ENCODE measurements at places on chromosomes 1 and 21.

- DNase-seq = no peak
Observed at GRCh38 chr1:92443893-92444292, 42.8 kb downstream of the GFI1 start.

GRCh38 chr1:180527101-180527669 lies 24.8 kb upstream of the ACBD6 start:
- no peak for DNase-seq

- DNase-seq = no peak
Observed at GRCh38 chr1:197980457-197980856, 63.3 kb downstream of the LHX9 start.

DNA sequence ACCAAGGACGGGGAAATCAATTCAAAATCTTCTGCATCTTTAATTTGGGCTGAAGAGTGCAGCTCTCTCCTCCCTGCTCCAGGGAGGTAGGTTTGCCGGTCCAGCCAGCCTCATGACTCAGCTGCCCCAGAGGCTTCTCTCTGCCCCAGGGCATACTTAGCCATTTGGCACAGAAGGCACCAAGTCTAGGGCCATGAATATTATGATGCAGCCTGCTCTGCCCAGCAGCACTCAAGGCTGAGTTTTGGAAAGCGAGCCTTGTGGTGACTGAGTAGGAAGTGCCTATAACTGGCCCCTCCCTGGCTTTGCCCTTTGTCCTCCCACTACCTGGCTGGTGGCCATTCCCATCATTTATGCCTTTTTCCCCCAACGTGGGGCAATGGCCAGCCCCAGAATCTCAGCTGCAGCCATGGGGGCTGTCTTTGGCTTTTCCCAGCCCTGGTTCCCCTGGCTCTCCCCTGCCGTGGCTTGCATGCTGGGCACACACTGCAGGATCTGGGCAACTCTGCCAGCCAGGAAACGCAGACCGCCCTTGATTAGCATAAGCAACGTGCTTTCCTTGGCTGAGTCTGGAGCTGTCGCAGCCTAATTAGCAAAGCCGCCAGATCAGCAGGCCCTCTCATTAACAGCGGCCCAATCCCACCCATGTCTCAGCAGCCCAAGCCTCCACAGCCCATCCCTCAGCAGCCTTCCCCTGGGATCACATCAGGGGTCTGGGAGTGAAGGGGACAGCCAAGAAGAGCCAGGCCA lies 258.6 kb upstream of the TMEM51 start:
- DNase-seq = peak; percentile 14

DNA sequence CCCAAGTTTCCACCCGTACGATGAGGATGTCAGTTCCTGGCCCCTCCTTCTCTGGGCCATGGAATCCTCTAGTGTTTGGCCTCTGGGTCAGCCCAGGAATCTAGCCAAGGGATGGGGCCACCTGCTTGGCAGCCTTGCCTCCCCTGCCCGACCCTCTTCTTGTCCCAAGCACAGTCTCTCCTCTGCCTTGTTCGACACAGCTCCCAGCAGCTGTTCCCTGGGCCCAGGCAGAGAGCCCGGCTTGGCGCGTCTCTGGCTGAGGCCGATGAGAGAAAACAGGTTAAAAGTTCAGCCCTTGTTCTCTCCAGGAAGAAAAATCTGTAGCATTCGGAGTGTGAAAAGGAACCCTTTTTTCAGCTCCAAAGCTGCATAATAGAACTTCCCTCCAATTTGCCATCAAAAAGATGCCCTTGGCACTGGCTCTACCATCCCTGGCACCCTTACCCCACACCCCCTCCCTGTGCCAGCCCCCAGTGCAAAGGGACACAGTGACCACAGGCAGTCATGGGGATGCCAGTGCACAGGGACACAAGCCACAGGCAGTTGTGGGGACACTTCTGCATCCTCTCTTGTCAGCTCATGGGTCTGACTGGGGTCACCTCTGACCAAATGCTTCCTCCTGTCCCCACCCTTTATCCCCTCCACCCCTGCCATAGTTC lies 68.4 kb downstream of the EPHB2 start:
- DNase-seq = no peak

GRCh38 chr1:168137515-168137821 lies 738 bp upstream of the GPR161 start:
- peak; percentile 46 for DNase-seq

GRCh38 chr1:216805953-216806352 lies 82.7 kb upstream of the ESRRG start:
- no peak for DNase-seq

DNA sequence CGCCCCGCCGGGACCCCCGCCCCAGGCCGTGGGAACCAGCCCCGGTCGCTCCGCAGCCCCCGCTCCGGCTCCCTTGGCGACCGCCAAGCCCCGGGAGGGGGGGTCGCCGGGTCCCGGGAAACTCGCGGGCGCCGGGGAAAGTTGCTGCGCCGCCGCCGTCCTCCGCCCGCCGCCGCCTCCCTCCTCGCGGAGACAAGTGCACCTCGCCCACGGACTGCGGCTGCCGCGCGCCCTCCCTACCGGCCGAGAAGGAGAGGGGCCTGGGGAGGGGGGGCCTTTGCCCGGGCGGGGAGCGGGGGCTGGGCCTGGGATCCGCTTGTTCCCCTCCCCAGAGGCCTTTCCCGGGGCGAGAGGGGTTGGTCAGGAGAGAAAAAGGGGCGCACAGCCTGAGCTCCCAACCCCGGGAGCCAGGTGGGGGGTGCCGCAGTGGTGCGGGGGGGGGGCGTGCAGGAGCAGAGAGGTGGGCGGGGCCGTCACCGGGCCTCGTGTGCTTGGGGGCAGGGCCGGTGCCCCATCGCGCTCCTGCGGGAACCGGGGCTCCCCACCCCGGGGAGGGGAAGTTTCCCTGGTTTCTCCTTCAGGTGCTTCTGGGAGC lies 592 bp downstream of the AGRN start:
- peak; percentile 19 for DNase-seq

- DNase-seq = no peak
Observed at GRCh38 chr1:77948841-77949424, 29.9 kb downstream of the FUBP1 start.

DNA sequence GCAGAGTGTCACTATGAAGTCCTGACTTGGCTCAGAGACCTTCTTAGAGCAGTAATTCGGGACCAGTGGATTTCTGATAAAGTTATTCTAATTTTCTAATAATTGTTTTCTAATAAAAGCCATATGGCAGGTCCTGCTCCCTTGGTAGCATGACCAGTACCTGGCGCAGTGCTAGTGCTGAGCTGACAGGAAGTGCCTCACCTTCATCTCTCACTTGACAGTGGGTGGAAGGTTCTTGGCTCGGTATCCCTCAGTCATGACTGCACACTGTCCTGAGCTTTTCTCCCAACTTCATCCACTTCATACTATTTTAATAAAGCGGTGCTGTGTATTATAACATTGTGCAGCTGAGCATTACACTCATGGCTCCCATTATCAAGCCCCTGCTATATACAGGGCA lies 14.1 kb downstream of the VANGL1 start:
- DNase-seq = no peak

DNA sequence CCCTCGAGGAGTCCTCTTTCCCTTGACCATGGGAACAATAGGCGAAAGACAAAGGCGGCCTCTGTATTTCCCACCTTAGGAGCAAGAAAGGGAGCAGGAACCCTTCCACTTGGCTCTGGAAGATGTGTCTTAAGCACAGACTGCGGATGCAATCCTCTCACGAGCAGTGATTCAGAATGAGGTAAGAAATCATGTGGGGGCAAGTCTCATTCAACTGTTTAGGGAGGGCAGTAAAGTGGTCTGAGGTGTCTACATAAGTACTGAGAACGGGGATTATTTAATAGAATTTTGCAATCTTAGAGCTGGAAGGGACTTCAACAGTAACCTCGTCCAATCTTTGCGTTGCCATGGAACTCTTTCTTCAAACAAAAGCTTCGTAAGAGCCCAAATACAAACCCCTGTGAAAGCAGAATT lies 1.6 kb upstream of the DYRK3 start:
- no peak for DNase-seq

DNA sequence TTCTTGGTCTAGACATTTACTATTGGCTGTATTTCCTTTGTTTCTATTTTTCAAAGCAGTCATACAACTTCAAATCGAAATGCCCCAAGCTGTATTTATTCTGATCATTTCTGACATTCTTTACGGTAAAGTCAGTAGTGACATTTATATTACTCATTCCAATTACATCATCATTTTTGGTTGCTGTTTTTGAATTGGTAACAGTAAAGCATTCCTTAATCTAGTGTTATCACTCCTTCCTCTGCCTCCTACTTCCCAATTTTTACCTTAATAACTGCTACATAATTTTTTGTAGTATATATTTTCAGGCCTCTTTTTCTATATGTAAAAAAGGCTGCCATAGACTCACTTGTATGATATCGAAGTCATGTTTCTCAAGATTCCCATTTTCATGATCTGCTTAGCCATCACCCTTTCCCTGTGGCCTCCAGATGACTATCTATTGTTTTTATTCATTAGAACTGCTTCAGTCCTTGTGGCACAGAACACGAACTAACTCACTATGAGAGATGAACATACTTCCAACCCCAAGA lies 167.2 kb downstream of the RUNX1 start:
- DNase-seq = peak; percentile 76

- DNase-seq = peak; percentile 54
Observed at GRCh38 chr1:160400223-160400645, at the start of gene VANGL2. TSS of gene VANGL2 (plus strand) at chr1:160400564. CDS start at chr1:160415838, 15,274 bp downstream.

DNA sequence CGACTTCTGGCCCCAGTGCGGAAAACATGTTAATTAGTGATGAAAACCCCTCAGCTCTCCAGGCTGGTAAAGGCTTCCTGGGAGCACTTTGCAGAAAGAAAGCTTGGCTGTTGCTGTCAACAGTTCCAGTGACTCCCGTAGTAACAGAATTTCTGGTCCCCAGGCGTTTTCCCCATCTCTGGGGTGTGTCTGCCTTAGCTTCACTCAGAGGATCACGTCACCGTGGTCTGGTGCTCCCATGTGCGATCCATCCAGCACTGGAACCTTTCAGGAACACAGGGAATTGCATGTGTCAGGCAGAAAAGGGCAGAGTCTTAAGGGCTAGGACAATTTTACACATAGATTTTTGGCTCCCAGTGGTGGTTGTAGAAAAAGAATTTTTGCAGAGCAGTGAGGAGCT lies 470.4 kb upstream of the USP24 start:
- DNase-seq = no peak

GRCh38 chr1:56516539-56517252 lies 62.7 kb downstream of the PLPP3 start:
- peak; percentile 34 for DNase-seq

DNA sequence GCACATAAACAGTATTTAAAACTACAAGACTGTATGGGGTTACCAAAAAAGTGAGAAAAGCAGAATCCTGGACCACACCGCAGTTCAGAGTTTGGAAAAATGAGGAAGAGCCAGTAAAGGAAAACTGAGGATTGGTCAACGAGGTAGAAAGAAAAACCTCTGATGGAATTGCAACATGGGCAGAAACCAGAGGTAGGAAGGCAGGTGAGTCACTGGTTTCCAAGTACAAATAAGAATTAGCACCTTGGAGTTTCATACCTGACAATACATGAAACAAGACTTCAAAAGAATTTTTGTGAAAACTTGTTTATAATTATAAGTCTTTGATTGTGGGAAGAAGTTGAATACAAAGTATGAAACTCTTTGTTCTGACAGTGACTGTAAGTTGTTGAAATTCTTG lies 533.7 kb upstream of the DAB1 start:
- no peak for DNase-seq

DNA sequence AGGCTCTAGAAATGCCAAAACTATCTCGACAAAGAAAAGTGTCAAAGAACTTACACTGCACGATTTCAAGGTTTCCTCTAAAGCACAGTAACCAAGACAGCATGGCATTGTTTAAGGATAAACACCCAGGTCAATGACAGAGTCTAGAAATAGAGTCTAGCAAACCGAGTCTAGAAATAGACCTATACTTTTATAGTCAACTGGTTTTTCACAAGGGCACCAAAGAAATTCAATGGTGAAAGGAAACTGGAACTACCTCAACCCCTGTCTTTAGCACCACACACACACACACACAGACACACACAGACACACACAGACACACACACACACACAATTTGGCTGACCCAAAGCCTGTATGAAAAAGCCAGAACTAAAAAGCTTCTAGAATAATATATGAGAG lies 67.1 kb upstream of the PGBD5 start:
- DNase-seq = no peak

DNA sequence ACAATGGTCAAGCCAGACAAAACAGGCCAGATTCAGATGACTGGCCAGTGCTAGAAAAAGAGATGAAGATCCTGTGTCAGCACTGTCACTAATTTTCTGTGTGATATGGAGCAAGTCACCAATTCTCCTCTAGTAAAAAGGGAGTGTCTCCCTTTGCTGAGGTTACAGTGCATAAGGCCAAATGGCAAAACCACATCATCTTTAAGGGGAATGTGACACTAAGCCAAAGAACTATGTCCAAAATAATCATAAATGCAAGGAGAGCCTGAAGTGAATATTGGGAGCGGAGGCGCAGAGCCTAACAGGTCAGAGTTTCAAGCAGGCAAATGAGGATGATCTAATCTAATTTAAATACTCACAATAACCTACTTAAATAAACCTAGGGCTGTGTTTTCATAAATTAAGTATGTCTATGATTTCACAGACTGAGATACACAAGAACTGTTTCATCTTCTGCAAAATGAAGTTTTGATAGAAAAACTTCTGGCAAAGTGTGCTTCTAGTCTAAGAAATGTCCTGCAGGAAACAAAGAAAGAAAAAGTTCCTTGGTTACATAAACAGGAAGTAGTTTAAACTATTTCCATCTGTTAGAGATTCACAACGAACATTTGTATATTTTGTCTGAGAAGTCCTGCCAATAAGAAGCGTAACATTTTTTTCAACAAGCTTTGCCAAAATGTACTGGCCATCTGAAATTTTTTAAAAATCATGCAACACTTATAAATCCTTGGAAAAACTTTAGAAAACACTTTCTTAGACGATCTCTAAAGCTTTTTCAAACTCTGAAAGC lies 290.2 kb downstream of the LRRC40 start:
- DNase-seq = no peak

DNA sequence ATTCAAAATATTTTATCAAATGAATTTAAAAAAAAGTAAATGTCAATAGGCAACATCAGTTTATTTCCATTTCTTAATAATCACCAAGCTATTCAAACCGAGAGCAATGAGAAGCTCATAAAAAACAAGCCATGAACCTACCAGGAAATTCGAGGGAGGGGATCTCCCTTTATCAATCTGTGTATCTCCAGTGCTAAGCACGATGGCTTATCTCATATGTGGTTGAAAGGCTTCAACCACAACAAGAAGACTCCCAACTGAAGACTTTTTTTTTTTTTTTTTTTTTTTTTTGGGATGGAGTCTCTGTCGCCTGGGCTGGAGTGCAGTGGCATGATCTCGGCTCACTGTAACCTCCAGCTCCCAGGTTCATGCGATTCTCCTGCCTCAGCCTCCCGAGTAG lies 833.3 kb downstream of the USP25 start:
- DNase-seq = no peak

DNA sequence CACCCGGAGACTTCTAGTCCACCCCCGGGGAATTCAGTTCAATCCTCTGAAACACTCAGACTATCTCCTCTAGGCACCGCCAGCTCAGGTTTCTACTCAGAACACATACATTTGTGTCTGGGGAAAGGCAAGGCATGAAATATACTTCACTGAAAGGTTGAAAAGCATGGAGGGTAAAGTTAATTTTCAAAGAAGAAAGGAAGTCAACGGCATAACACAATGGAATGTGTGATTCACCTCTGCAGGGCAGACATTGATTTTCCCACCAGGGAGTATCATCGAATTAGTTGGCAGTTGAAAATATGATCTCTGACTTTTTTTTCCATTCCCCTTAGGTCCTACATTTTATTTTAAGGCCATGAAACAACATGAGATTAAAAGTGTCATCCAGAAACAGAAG lies 669.4 kb downstream of the SMYD3 start:
- DNase-seq = no peak
